Activated naive CD4-positive, alpha-beta T cell treated with anti-CD3 and anti-CD28 coated beads, Interleukin-2, amount 50 U/mL, for 72 hours (primary cell): ENCODE measurements at places on chromosomes 12 and 14. TPM values are rescaled to one million over a fixed set of nuclear protein-coding genes. Genes with fewer than 3 reads are reported as not detected.

DNA sequence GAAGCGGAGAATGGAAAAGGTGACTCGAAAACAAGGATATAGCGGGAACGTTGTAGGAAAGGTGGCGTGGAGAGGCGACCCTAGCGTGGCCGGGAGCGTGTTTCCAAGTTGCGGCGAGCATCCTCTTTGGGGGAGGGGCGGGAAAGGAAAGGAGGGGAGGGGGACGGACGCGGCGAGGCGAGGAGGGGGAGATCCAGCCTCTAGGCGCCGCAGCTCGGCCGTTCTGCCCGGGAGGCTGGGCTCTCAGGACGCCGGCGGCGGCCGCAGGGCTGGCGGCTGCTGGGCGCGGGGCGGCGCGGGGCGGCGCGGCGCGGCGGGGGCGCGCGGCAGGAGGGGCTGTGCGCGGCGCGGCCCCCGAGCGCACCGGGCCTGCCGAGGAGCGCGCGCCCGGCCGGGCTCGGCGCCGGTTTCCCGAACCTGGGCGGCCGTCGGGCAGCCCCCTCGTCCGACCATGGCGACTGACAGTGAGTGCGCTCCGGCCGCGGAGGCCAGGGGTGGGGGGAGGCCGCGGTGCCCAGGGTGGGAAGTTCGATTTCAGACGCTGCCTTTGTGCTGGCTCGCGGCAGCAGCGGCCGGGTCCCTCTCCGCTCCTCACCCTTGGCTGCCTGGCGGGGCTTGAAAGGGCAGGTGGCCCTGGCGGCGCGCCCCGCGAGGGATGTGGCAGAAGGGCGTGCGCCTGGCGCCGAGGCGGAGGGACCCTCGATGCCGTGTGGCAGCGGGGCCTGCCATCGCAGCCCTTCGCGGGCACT, 50.3 kb downstream of the SNAPC1 start:
- no peak for DNase-seq

DNA sequence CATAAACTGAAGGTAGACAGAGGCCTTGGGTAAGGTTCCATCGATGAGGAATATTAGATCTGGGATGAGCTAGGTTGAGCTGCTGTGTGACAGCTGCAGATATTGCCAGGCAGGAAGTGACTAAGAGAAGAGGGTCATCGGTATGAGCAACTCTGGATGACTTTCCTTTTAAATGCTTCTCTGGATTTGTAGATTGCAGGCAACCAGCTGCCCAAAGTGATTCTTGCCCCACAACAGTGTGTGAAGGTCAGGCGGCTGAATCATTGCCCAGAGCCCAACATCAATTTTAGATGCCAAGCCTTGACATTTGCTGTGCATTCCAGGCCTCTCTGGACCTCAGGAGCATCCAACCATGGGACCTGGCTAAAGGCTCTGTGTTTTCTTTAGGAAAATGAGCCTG, 255.9 kb downstream of the DPF3 start:
- no peak for DNase-seq

GRCh38 chr12:111057701-111058425, 137.5 kb upstream of the MYL2 start:
- no peak for DNase-seq

DNA sequence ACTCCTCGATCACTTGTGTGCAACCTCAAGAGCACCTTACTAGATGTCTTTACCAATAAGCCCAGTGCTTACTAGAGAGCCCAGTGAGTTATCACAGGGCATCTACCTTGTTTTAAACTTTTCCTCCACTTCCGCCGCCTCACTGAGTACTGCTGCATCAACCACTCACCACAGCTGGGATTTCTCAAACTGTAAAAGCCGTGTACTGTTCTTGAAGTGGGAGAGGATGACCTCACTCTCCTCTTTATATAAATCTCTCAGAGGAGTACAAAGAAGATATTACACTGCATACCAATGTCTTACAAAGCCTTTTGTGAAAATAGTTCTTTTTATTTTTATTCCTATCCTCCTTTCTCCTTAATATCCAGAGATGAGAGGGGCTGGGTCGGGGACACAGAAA, 94.1 kb downstream of the PLCZ1 start:
- no peak for DNase-seq

The ABCD2 gene
- total RNA-seq, result 5.9 TPM

The RNU4-1 gene
- total RNA-seq, result 2,211 TPM

GRCh38 chr12:93587611-93588010, 15.1 kb downstream of the SOCS2 start:
- no peak for DNase-seq

The TMPRSS12 gene
- total RNA-seq, result not detected

GRCh38 chr12:87866578-87867292, 162.5 kb downstream of the C12orf50 start:
- no peak for DNase-seq

- peak; percentile 9 for DNase-seq
These were observed 834 bp downstream of the RASSF8 start for GRCh38 chr12:25959071-25959961.

DNA sequence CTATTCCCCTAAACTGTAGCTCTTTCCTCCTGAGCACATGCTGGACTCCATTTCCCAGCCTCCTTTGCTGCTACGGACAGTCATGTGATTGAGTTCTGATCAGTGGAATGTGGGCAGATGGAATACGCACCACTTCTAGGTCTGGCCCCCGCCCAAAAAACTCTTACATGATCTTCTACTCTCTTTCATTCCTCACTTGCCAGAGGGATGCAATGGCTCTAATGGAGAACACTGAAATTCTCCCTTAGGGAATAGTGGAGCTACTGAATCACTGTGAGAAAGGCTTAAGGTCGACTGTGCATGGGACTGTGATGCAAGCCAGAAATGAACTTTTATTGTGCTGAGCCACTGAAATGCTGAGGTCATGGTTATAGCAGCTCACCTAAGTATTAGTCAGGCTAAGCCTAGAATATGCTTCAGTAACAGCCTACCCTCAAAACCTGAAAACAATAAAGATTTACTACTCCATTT, 13.0 kb upstream of the TMED2 start:
- DNase-seq, result no peak

GRCh38 chr14:21300892-21301291, 21.0 kb downstream of the RPGRIP1 start:
- peak; percentile 25 for DNase-seq

DNA sequence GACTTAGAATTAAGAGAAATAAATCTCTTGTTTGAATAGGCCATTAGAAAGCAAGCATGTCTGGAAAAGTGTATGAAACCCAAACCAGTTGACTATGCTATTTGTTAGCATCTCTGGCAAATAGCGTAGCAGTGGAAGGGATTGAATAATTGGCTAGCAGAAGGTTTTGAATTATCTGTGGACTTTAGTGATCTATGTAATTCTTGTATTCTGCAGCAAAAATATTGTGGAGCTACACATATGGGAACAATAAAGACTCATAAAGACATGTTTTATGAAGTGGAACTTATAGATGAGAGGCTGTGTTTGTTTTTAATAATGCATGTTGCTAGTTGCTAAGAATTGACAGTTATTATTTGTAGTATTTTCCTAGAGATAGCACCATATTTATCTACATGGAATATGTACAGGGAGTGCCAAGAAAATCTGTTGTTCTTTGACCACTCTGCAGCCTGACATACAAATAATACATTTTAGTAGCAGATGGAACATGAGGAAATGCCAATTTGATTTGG, 4.7 kb downstream of the SRGAP1 start:
- DNase-seq, result no peak

The TAS2R9 gene
- not detected for total RNA-seq

GRCh38 chr12:124774462-124775167, 89.0 kb downstream of the SCARB1 start:
- DNase-seq, result peak; percentile 79

DNA sequence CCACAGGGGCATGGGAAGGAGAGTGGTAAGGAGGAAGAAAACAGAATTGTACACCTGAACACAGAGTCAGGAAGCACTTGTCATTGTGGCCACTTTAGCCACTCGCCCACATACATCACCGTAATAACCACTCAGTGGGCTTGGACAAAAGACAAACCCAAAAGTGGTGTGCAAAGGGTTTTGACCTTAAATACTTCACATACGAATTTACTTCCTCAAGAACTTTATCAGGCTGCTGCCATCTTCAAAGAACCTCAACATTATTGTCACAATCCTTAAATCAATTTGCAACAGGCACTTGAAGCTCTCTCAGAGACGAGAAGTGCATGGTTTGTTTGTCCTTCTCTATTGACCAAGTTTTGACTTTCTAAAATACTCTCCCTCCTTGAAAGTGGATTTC, 187.3 kb upstream of the EGLN3 start:
- DNase-seq, result no peak

DNA sequence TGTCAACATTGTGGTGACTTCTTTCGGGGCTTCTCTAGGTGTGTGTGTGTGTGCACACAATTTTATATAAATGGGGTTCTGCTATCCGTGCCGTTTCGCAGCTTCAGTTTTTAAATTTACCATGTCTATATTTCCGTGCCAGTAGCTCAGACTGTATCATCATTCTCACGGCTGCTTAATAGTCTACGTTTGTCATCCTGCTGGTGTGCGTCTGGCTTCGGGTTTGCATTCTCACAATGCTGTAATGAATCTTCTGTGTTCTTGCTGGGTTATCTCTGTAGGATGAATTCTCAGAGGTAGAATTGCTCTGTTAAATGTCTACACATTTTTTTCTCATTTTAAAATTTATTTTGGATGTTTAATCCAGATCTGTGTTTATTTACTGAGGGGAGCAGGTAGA, 73.6 kb downstream of the ADGRD1 start:
- no peak for DNase-seq
